ENCODE measurements at places on chromosomes 7 and 10. TPM values are rescaled to one million over a fixed set of nuclear protein-coding genes. Genes with fewer than 3 reads are reported as not detected.

DNA sequence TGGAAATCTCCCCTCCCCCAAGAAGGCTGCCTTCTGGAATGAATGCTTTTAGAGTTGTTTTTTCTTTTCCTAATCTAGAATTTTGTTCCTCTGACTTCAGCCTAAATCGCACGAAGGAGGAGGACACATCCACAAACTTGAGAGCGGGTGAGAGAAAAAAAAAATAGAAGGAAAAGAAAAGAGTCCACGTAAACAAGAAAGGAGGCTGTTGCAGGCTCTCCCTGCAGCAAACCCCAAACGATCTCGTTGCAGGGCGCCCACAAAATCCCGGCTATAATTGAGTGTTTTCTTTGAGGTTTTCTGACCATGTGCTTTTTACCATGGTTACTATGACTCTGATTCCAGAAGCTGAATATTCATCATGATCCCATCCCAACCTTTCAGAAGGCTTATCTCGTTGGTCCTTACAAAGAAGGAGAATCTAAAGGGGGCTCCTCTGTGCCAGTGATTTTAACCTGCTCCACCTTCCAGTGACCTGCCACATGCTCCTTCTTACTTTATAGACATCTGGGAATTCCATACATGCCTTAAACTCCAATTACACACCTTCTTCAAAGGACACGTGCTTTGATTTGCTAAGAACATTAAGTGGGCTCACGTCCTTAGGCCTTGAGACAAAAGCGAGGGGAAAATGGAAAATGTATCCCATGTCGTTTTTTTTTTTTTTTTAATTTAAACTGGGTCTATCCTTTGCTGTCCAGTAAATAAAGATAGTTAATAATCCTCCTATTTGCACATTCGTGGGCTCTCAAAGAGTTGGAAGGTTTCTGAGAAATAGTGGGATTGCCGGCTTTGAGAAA lies 5.8 kb downstream of the TWIST1 start:
- DNase-seq, result no peak

DNA sequence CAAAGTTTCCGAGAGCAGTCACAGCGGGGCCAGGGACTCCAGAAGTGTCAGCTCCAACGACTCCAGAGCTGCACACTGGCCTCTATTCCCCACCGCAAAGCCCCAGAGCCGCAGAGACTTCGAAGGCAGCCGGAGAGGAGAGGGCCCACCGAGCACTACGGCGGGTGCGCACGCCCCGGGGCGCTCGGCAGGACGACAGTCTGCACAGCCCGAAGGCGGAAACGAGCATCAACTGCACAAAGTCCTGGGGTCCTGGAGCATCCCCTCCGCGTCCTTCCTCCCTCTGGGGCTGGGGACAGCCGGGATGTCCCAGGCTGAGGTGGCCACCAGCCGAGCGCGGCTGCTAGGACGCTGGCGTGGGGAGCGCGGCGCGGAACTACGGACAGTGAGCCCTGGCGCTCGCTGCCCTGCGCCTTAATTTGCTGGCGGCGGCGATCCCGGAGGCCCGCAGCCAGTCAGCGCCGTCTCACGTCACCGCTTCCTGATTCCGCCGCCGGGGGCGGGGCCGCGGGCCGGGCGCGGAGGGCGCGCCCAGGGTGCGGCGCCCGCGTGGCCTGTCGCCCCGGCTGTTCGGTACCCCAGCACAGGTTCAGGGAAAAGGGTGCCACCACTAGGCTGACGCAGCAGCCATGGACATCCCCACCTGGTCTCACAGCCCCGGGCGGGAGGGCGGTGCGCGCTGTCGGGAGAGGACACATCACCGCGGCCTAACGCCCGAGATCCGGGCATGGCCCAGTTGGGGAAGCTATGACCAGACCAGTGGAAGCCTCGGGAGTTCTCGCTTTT lies at the start of gene TBX20:
Gene TBX20, minus strand, starts transcription at position 391 of the 786 bp plus-strand sequence. CDS start 480 bp downstream, outside the sequence.
- peak; percentile 79 for DNase-seq

DNA sequence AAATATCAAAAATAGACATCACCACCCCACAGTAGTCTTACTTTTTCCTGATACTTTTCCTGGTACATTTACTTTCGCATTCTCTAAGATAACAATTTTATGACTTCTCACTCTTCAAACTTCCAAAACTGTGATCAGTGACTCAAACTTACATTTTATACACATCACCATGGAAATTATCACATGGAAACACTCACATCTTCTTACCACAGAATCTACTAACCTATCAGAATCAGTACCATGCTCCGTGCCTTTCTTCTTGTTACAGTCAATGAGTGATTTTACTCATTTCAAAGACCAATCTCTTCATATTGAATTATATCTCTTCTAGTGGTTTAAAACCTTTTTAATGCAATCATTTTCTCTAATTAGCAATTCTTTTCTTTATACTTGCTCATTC lies 120.3 kb downstream of the PTEN start:
- no peak for DNase-seq

GRCh38 chr10:94617389-94617944 lies 66.1 kb upstream of the CYP2C18 start:
- no peak for DNase-seq

NPC1L1 gene
- 0.03 TPM for polyA plus RNA-seq

A1CF gene
- polyA plus RNA-seq, result 0.13 TPM

CAV2 gene
- 159 TPM for polyA plus RNA-seq

All from A549 (cell line).